ENCODE measurements at places on chromosomes 13 and 19.

- DNase-seq = no peak
Observed at GRCh38 chr13:114107686-114108081, 24.7 kb downstream of the RASA3 start.

DNA sequence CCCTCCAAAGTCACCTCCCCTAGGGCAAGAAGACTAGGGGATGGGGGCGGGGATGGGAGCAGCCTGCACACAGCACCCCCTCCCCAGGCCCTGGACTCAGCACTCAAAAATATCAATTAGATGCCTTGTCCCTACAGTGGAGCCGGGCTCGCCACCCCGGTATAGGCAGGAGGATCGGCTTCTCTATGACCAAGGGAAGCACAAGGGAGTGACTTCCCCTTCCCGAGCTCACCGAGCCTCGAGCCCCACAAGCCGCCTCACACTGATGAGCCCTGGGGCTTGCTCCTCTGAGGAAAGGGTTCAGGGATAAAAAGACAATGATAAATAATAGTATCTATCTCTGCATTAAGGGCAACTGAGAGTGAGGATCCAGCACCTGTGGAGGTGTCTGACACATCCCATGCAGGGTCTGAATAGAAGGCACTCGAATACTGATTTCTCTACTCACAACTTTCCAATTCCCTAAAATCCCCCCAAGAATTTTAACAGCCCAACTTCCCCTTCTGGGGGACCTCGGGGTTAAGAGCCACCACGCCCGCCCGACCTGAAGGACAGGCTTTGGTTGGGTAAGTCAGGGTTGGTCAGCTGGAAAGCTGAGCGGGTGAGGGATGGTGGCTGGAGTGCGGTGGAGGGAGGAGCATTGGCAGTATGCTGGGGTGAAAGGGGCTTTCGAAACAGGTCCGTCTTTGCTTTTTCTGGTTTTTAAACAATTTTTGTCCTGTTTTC, 51.3 kb downstream of the STK24 start:
- DNase-seq = no peak

- no peak for DNase-seq
Observed at GRCh38 chr19:8482696-8483095, 19.7 kb downstream of the PRAM1 start.

DNA sequence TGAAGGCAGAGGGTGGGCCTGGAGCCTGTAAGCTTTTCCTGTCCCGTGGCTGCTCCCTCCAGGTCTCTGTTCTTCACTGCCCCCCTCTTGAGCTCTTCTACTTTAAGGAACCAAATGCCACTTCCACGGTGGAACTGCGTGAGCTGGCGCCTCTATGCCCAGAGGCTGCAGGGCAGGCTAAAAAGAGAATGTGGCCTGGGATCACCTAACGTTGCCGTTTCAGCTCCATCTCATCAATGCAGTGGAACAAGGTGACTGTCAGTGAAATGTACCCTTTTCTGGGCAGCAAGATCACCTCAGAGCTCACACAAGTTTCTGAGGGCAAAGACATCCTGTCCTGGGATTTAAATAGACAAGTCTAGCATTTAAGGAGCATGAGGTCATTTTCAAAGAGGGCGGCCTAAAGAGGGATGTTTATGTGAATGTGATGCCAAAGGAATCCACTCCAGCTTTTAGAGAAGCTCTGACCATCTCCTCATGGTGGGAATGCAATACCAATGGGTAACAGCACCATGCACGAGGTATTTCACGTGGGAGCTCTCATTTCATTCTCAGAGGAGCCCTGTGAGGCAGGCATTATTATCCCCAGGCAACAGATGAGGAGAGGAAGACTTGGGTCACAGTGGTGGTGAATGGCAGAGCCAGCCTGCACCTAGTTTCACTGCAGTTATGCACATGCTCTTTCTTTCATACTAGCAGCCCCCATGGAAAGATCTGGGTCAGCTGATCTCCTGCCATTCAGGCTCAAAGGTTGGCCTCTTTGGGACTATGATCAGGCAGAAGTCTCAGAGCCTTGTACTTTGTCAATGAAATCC, 39.3 kb downstream of the RGCC start:
- DNase-seq = no peak

- DNase-seq = no peak
Observed at GRCh38 chr19:12946731-12947496, 1.3 kb downstream of the RAD23A start.

DNA sequence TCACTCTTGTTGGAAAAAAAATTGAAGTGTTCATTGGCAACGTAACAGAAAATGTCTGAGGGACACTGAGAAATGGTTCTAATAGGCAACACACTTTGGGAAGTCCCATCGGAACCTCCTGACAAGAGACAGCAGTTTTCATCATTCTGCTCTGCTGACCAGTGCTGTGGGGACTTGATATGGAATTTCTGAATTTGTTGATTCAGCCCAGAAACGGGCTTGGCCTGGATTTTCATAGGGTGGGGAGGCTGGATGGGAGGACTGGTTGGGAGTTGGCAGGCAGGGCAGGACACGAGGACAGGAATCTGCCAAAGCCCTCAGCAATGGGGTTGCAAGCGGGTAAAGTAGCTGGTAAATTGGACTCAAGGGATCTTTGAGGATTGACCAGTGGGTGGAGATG, 96.5 kb downstream of the DCT start:
- no peak for DNase-seq

- DNase-seq = no peak
Observed at GRCh38 chr19:19160461-19161035, 9.5 kb downstream of the MEF2B start.
